Stimulated activated CD8-positive, alpha-beta memory T cell treated with anti-CD3 and anti-CD28 coated beads, Interleukin-2, amount 100 ng/mL, for 1 hour (primary cell): ENCODE measurements at places on chromosomes 2 and 18.
A peak's percentile ranks its signal among the peaks of the same experiment; 100 is the strongest.

DNA sequence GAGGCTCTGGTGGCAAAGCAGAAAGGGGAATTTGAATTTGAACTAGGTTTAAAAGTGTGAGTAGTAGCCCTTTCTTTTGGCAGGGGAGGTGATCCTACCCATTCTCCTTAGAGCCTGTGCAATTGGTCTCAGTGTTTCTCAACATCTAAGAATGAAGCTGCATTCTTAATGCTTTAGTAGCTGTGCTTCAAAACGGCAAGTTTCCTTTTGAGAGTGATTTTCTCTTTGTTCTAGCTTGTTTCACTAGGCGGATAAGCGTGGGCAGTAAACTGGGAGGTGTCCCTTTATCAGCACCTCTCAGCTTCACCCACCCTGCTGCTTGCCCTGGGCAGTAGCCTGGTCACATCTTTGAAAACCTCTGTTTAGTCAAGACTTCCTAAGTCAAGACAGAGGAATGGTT is 6.7 kb downstream of the CRIM1 start:
- no peak for DNase-seq

GRCh38 chr2:133489641-133490410 is 78.4 kb downstream of the NCKAP5 start:
- DNase-seq = no peak

DNA sequence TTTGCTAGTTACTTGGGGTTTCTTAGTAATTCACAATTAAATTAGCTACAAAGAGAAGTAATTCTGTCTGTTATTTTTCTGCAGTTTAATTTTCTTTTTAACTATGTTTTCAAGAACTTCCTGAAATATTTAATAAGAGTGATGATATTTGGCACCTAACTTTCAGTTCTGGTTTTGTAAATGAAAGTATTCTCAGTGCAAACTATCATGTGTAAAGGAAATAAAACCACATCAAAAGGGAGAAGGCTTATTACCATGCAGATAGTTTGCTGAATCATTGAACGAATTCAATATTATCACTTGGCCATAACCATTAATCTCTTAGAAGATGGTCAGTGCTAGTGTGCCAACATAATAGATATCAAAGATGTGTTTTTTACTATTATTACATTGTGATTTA is 29.2 kb downstream of the DYTN start:
- DNase-seq = no peak

- no peak for DNase-seq
Measured at GRCh38 chr2:221429741-221430491, 142.2 kb downstream of the EPHA4 start.

GRCh38 chr18:45456090-45457021 is 158.9 kb upstream of the SLC14A2 start:
- DNase-seq = no peak

DNA sequence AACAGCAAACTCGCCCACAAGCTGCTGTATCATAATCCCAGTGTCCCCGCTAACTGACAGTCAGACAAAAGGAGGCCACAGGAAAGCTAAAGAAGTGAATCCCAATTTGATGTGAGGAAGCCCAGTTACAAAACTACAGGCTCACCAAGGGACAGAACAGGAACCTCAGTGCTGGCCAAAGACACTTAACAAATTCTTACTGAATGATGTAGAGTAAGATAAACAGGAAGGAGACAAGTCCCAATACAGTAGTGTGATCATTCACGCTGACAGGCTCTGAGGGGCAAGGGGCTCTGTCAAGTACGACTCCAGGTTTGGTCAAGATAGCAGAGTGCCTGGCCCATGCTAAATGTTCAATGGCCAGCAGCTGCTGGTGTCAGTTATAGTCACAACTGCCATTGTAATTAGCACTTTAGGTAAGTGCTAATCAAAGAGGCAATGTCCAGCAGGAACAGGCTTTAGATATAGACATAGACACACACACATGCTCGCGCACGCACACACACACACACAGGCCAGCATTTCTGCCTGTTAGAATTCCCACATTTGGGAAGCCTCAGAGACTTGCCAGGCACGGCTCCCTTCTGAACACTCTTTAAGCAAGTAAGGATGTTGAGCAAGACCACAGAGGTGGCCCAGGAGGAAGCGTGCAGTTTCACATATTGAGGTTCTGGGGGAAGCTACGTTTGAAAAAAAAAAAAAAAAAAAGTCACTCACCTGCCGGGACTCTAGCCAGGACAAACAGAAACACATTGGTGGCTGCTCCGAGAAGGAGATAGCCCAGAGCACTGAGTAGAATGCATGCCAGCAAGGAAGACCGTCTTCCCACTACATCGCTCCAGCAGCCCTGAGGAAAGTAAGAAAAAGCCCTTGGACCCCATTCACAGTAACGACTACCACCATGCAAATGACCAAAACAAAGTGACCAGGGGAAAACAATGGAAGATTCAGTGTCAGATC is 35.4 kb upstream of the TMEM182 start:
- DNase-seq = no peak

GRCh38 chr2:26503231-26503880 is 25.4 kb upstream of the OTOF start:
- DNase-seq = peak; percentile 38

- no peak for DNase-seq
Measured at GRCh38 chr2:175004730-175004979, 526 bp downstream of the CHN1 start.

GRCh38 chr2:191218292-191218898 is 26.8 kb upstream of the MYO1B start:
- DNase-seq = peak; percentile 27

GRCh38 chr2:221480163-221480562 is 91.9 kb downstream of the EPHA4 start:
- DNase-seq = no peak

GRCh38 chr2:239138610-239139009 is 262.2 kb downstream of the HDAC4 start:
- DNase-seq = no peak

DNA sequence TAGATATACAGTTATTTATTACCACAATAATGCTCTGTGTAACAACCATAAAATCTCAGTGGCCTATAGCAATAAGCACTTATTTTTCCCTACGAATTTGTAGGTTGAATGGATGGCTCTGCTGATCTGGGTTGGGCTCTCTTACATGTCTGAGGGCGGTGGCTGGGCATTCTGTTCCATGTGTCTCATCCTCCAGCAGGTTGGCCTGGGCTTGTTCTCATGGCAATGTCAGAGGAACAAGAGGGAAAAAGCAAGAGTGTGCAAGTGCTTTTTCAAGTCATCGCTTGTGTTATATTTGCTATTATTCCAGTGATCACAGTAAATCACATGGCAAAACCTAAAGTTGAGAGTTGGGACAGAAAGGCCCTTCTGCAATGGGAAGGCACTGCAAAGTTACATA is 30.4 kb upstream of the MYO3B start:
- no peak for DNase-seq

DNA sequence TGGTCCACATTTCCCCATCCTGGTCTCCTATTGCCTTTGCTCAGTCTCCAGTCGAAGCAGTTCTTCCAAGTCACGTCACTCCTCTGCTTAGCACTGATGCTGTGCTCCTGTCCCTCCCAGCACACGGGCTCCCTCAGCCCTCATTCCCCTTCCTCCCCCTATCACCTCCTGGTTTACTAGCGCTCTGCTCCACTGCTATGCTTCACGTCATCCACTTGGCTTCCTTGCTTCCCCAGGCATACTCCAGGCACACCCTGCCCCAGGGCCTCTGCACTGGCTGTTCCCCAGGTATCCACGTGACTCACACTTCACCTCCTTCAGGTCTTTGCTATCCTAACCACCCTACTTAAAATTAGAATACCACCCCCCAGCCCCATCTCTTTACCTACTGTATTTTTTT is 269.3 kb downstream of the GLI2 start:
- no peak for DNase-seq

DNA sequence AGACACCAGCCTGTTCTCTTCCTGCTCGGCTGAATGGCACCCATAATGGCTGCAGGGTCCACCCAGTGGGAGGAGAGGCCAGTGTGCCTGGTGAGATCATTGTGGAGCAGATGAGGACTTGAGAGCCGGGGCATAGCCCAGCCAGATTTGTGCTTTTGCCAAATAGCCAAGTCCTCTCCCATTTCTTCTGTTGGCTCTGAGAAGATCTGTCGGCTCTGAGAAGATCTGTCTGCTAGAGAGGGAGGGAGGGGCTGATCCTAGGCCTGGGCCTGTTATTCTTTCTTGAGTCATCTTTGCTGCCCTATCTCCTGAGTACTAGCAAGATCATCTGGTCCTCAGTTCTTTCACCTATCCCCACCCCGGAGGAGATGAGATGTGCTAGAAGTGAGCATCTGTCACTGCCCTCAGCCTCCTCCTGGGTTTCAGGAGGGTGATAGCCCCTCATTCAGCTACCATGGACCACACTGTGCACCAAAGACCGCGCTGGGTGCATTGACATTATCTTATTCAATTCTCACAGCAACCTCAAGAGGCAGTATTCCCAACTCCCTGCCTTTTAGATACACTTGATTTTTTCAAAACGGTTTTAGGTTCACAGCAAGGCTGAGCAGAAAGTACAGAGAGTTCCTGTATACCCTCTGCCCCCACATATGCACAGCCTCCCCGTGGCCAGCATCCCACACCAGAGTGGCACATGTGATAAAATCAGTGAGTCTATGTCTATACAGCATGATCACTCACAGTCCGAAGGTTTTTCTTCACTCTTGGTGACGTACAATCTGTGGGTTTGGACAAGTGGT is 98.6 kb downstream of the CAPN13 start:
- no peak for DNase-seq

DNA sequence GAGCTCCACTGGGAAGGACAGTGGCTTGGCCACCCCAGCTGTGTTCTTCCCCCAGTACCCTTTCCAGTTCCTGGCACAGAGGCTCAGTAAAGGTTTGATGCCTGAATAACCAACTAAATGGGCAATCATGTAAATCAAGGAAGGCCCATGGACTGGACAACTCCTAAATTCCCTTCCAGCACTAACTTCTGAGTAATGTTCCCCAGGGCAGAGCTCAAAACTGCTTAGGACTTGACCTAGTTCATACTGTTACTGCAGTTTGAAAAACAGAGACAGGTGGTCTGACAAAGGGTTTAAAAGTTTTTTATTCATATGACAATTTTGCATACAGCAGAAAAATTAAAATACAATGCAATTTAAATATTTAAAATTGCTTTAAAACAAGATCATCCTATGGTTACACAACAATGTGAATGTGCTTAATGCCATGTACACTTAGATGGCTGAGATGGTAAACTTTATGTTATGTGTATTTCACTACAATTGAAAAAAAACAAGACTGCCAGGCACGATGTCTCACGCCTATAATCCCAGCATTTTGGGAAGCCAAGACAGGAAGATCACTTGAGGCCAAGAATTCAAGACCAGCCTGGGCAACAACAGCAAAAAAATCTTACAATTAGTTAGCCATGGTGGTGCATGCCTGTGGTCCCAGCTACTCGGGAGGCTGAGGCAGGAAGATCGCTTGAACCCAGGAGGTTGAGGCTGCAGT is 26.2 kb downstream of the PCBP1 start:
- no peak for DNase-seq

- no peak for DNase-seq
Measured at GRCh38 chr2:174484573-174484972, 2.3 kb downstream of the GPR155 start.

GRCh38 chr2:119224391-119225104 is 914 bp downstream of the STEAP3 start:
- DNase-seq = no peak

GRCh38 chr2:12044857-12045256 is 298.4 kb downstream of the LPIN1 start:
- no peak for DNase-seq

GRCh38 chr2:112728378-112729175 is 7.8 kb downstream of the NT5DC4 start:
- no peak for DNase-seq

- DNase-seq = no peak
Measured at GRCh38 chr2:84144345-84144744, 314.7 kb downstream of the SUCLG1 start.

GRCh38 chr2:216404010-216404618 is 8.2 kb upstream of the SMARCAL1 start:
- peak; percentile 11 for DNase-seq

GRCh38 chr2:2809771-2810170 is 478.7 kb upstream of the MYT1L start:
- no peak for DNase-seq

DNA sequence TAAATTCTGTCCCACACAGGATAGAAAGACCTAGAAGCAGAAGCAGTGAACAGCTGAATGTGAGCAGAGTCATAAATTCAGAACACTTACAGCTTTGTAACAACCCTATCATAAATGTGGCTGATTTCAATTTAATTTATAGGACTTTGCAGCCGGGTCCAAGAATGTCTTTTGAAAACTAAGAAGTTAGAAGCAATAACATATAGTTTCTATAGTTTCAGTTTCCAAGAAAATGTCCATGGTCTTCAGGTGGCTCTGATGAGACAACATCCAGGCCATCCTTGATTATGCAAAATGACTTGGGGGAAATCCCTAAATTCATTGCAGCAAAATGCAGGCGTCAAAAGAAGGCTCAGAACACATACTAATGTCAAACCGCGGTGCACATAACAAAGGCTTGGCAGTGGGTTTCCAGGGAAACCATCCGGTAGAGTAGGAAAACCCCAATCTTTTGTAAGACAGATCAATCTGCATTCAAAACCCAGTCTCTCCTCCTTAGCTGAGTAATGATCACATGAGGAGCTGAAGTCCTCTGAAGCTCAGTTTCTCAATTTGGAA is 442.2 kb upstream of the ID2 start:
- DNase-seq = no peak

DNA sequence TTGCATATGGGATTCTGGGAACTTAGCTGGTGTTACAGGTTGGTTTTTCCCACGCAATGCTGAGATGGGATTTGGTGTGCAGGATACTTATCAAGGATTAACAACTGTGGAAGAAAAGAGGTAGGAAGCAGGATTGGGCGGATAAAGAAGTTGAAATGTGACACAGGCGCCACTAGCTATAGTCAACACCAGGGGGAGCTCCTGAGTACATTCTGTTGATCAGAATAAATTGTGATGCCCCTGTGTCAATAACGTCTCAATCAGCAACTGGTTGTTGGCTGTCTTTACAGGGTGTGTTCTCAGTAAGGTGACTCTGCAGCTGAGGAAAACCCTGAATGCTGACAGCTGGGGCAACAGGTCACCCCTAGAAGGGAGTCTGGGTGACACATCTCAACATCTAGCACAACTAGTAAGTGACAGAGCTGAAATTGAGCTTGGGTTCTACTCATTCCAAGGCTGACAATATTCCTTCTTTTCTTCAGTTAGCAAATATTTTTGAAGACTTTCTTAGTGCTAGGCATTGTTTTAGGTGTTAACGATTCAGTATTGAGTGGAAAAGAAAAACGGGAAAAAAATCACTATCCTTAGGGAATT is 143.0 kb downstream of the ARL6IP6 start:
- DNase-seq = no peak

GRCh38 chr2:105910497-105911238 is 166.0 kb downstream of the NCK2 start:
- no peak for DNase-seq

DNA sequence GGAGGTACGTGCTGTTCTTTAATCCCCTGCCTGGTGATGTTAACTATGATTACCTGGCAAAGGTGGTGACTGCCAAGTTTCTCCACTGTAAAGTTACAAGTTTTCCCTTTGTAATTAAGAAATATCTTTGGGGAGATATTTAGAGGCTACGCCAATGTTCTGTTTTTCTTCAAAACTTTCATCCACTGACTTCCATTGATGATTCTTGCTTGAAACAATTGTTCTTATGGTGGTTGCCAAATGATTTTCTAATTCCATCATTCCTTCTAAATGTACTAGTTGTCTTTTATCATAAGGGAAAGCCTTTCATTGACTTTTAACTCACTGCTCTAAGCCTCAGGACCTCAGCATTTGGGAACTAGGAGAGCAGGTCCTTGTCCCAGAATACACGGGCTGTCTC is 205.5 kb downstream of the SMAD7 start:
- DNase-seq = no peak

- no peak for DNase-seq
Measured at GRCh38 chr18:36673452-36673851, 155.3 kb downstream of the TPGS2 start.

- no peak for DNase-seq
Measured at GRCh38 chr2:183408562-183408961, 284.3 kb downstream of the NUP35 start.
